CD4-positive, alpha-beta T cell treated with Interleukin-15 for 4 hours (primary cell): ENCODE measurements at places on chromosomes 16 and 17.

DNA sequence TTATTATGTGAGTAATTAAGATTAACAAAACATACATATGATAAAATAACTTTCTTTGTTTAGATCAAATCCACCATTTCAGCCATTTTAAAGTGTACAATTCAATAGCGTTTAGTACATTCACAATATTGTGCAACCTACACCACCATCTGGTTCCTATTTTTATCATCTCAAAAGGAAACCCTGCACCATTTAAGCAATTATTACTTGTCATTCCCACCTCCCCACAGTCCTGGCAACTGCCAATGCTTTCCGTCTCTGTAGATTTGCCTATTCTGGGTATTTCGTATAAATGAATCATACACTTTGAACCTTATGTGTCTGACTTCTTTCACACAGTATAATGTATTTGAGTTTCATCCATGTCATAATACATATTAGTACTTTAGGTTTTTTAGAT is 162.5 kb upstream of the CNTNAP4 start:
- DNase-seq: no peak

- no peak for DNase-seq
These were observed 18.5 kb downstream of the SEC14L5 start for GRCh38 chr16:4976611-4977145.

- no peak for DNase-seq
These were observed 37.3 kb downstream of the SPOP start for GRCh38 chr17:49640556-49640955.

- no peak for DNase-seq
These were observed 14.3 kb upstream of the TCF25 start for GRCh38 chr16:89858973-89859614.
